H7 (cell line): ENCODE measurements at places on chromosomes 6 and 20. TPM values are rescaled to one million over a fixed set of nuclear protein-coding genes. Genes with fewer than 3 reads are reported as not detected.

GRCh38 chr6:111626441-111626840 is 20.8 kb upstream of the TRAF3IP2 start:
- DNase-seq = no peak

The SAMD10 gene
- total RNA-seq = 3.8 and 5.7 TPM in 2 replicates

The PNPLA1 gene
- total RNA-seq = not detected in 2 replicates

DNA sequence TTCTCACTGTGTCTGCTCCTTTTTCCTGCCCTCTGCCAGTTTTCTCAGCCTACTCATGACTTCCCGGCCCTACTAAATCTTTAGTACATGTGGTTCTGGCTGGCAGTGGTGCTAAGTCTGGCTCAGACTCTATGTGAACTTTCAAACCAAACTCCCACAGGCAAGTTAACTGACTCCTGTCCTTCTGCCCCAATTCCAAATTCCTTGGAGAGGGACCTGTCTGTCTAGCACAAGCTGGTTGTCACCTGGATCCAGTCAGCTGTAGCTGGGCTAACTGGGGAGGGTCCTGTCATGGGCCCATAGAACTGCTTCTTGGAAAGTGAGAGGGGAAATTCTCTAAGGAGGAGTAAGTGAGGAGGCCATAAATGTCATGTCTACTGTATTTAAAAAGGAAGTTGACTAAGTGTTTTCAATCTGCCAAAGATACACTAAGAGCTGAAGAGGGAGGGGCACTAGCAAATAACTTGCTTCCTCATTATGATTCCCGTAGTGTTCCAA is 240.1 kb downstream of the KCNQ5 start:
- DNase-seq = no peak

GRCh38 chr6:133699741-133700385 is 189.1 kb upstream of the TCF21 start:
- DNase-seq = no peak

The PRRT1 gene
- total RNA-seq = 0.14 TPM in 1 of 2 replicates, not detected in the other

DNA sequence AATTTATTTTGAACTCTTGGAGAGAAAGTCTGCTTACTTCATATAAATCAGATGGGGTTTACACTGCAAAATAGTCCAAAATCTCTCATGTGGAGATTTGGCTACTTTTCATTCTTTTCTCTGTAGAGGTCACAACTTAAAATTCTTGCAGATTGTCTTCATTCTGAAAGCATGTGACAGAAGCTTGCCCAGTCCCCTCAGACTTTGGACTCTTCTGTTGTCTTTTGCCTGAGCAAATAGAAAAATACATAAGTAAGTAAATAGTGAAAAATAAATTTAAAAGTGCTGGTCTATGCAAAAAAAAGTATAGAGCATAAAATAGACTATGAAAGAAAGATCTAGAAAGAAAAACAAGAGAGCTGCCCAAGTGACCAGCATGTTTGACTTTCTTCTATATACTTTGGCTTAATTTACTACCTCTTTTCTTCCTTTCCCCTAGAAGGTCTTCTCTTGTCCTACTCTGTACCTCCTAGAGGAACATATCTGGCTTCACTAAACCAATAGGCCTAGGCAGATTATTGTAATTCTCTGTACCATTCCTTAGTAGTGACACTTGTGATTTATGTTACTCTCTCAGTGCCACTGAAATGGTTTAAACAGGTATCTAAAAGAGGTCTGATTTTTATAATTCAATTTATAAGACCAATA is 260.9 kb downstream of the TENT5A start:
- no peak for DNase-seq
